H54 (cell line): ENCODE measurements at places on chromosomes 16 and 17.

DNA sequence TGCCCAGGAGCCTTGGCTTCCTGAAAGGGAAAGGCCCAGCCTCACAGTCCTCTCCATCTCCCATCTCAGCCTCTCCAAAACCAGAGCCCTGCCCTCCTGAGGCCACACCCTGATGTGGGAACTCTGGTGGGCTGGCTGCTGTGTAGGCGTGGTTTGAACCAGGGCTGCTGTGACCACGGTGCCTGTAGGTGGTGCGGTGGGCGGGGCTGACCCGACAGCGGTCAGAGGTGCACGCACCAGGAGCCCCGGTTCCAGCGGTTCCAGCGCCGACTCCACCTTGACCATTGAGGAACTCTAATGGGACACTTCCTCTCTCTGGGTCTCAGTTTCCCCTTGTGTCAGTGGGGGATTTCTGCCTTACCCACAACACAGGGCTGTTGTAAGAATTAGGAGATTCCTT, 2.4 kb downstream of the RAP1GAP2 start:
- DNase-seq, result no peak

DNA sequence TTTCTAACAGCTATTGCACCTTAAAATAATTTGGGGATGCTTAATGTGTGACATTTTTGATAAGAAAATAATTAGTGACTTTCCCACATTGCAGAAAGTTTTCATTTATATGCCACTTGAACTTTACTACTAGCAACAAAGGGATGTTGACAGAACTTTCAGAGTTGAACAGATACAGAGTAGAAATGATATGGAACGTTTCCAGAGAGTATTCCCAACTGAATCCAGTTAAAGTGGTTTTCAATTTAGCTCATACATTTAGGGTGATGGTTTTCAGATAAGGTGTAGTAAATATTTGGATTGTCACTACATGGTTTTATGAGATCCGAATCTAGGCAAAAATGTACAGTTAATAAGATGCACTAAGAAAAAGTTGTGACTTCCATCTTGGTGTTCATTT, 17.3 kb downstream of the MAP2K4 start:
- no peak for DNase-seq

- peak; percentile 84 for DNase-seq
These were observed 80.0 kb upstream of the HNF1B start for GRCh38 chr17:37824534-37825485.

- peak; percentile 71 for DNase-seq
These were observed 591 bp upstream of the TNFSF13 start for GRCh38 chr17:7557775-7558543.

GRCh38 chr16:80619824-80620223, 79.0 kb downstream of the DYNLRB2 start:
- peak; percentile 38 for DNase-seq

DNA sequence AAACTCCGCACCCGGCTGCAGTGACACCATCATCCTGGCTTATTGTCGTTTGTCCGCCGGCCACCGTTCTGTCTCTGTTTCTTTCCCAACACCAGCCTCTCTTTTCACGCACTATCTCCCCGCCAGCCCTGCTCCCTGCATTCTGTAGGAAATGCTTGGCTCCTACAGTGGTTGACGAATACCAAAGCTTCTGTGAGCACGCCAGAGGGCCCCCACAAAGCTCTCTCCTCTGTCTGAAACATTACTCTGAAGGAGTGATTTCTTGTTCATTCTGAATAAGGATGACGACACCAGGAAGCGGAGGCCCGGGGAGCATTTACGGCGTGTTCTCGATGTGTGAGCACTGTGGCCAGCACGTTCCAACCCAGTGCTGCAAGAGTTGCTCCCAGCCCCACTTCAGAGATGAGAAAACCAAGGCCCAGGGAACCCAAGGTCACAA, 58.8 kb downstream of the ADCY9 start:
- no peak for DNase-seq

GRCh38 chr16:19882186-19882585, 2.5 kb downstream of the GPRC5B start:
- DNase-seq, result no peak

- DNase-seq, result no peak
These were observed 92.4 kb downstream of the YPEL2 start for GRCh38 chr17:59423903-59424302.

DNA sequence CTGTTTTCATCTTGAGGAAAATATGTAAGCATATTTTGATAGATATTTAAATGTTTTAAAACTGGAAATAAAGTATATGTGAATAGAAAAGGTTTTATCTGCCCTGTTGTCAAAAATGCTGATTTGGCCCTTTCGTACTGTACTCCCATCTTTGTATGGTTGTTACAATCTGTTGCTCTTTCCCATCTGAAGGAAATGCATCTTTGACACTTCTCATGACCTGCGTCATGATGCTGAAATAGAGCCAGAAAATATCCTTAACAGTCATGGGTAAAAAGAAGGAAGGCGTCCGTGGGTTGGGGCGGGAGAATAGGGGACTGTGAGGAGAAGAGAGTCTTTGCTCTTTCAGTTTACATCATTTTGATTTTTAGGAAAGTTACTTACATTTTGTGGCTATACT, 327.7 kb downstream of the BCAS3 start:
- DNase-seq, result no peak

DNA sequence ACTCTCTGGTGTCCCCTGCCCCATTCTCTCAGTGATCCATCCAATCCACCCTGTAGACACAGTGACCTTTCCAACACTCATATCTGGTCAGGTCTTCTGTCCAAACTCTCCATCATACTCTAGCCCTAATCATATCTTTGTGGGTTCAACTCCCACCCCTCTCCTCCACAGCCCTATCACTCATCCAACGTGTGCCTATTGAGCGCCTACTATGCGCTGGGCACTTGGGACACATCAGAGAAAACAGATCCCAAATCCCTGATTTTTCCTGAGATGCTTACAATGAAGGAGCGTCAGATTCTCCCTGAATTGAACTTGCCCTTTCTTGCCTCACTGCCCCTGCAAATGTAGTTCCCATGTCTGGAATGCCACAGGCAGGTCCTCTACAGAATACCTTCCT, 1.8 kb downstream of the DCTPP1 start:
- no peak for DNase-seq

- DNase-seq, result no peak
These were observed 13.6 kb downstream of the UBFD1 start for GRCh38 chr16:23570992-23571632.

DNA sequence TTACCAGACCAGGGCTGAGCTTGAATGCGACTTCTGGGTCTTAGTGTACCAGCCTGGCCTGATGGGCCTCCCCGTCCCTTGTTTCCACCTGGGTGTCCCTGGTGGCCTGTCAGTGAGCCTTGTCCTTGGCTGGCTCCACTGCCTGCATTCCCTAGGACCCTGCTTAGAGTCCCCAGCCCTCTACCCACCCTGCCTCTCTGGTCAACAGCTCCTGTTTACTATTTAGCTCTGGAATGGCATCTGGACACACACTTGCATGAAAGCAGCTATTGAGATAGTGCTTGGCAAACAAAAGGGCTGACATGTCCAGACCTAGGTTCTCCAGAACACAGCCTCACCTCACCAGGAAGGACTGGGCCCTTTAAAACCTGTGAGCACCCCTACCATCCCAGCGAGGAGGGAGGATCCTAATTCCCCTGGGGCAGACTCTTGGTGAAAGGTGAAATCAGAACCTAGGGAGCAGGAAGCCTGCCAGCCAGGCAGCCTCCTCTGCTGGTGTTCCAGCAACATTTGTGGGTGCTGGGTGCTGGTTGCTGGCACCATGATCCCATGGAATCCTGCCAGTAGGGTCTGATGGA, 38.8 kb downstream of the RAI1 start:
- DNase-seq, result no peak

GRCh38 chr16:58016840-58017446, 8.6 kb upstream of the MMP15 start:
- DNase-seq, result no peak

DNA sequence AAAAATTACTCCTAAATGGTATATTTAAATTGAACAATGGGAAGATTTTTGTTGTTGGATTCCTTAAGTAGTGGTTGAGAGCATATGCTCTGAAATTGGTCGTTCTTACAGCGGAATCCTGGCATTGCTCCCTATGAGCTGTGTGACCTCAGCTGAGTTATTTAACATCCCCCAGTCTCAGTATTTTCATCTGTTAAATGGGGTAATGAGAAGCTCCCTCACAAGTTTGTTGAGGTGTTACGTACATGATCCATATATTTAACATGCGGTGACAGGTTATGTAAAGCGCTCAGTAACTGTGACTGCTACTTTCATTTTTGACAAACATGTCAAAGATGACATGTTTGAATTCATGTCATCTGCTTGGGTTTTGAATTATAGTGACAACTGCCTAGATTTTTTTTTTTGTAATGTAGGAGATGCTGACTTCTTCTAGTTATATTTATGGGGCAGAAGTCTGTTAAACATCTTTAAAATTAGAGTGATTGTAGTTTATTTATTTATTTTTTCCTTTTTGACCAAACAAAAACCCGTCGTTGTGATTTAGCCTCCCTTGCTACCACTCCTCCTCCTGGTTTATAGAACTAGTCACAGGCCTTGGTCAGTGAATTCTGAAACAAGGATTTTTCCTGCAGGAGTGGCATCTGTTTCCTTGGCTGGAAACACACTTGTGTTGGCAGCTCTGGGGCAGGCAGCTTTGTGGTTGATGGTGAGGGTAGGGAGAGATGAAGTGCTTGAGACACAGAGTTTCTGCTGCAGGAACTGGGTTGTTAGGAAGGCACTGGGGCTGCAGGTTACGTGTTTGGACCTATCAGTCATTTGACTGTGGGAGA, 268.8 kb downstream of the SNX29 start:
- DNase-seq, result no peak
